Tibial nerve (tissue), 4 donors: ENCODE measurements at places on chromosomes 3 and 15. TPM values are rescaled to one million over a fixed set of nuclear protein-coding genes. Genes with fewer than 3 reads are reported as not detected.

DNA sequence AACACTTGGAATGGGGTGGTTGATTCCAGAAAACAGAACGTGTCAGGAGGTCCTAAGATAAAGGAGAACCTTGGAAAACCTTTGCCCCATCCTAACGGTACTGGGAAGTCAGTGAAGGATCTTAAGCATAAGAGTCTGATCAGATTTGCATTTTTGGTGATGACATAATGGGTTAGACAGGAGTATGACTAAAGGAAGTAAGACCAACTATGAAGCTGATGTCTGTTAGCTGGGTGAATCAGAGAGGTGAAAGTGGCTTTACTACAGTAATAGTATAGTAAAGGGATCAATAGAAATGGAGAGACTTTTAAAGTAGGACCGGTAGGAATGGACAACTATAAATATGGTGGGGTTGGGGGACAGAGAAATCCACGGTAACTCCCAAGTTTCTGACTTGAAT is 12.6 kb downstream of the GTF2A2 start:
- no peak for DNase-seq

The ABHD5 gene
- total RNA-seq: 21.6 TPM

GRCh38 chr3:141431411-141432378 is 55.1 kb upstream of the RASA2 start:
- DNase-seq: no peak

The COL6A5 gene
- total RNA-seq: not detected

The NAALADL2 gene
- total RNA-seq: 10.3 TPM

The GASK1A gene
- 43.0 TPM for total RNA-seq

GRCh38 chr3:194929578-194929960 is 243.9 kb downstream of the FAM43A start:
- no peak for DNase-seq

DNA sequence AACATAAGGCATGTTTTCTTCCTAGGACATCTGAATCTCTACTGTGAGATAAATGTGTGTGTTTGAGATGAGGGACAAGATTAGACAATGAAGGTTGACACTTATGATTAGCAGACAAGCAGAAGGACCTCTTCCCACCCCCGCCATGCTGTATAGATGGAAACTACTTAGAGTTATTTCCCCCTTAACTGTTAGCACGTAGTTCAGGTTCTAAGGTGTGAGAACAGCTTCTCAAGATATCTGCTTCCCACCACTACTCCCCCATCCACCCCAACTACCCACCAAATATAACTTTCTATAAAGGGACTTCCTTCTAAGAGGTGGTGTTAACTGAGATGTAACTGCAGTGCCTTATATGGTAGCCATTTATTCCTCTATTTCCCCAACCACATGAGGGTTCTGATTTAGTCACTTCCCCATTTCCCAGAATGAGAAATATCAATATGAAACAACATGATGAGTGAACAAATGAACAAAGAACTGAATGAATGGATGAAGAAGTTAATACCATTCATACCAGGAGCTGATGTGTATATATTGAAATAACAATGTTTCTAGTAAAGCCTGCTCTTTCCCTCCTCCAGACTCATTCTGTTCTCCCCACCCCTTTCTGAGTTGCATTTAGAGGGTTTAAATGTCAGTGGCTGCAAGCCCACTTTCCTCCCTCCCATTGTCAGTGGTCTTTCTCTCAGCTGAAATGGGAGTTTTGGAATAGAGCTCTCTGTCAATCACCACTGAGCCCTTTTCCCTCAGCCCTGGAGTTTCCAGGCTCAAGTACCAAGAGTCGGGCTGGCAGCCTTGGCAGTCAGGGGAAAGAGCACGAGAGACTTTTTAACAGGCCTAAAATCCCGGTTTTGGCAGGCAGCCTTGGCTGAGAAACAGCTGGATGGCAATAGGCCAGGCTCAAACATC is 7.7 kb upstream of the RFTN1 start:
- DNase-seq: no peak

The FBN1 gene
- 293 TPM for total RNA-seq

The EIF5A2 gene
- 3.6 TPM for total RNA-seq

DNA sequence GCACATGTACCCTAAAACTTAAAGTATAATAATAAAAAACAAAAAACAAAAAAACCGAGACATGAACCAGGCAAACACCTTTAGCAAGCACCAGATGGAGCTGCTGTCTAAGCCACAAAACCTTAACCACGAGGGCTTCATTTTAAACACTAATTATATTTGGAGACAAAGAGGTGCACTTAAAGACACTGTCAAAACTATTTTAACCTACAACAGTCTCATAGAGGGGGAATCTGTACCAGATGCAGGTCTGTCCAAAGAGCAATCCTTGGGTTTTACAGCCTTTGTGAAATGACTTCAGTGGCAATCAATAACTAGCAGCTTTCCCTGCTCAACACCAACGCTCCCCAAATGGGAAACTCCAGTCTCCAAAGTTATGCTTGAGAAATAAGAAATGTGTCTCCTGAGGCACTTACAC is 115.7 kb upstream of the TSPAN3 start:
- DNase-seq: no peak

The ZNF620 gene
- 3.3 TPM for total RNA-seq

DNA sequence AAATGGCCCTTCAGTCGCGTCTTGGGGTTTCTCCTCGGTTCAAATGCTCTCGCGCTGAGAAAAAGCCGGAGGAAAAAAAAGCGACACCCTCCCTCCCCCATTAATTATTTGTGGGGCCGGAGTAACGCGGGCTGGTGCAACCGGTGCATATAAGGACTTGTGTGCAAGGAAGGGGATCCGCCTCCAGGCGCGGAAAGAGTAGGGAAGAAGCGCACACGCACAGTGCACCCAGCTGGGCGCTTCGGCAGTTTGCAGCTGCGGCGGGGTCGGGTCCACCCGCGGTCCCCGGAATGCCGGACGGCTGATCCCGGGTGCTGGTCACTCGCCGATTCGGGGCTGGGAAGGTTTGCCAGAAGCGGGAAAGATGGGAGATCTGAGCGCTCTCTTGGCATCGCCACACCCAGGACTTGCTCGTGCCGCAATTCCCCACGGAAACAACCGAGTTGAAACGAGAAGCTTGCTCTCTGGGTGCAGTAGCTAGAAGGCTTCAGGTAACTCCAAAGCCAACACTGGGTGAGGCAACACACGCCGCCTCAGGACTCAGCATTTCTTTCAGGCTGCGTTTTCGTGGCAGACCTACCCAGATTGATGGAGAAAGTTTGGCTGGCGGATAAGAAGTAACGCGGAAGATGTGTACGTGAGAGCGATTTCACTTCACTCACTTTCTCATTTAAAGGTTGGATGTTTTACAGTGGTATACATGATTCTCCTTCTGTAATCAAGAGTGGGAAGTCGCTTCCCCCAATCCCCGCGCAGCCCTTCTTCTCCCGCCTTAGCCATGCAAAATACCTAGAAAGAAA is 720 bp upstream of the TNIK start:
- peak; percentile 22 for DNase-seq

- no peak for DNase-seq
Measured at GRCh38 chr3:134277066-134277660, 26.5 kb upstream of the RYK start.

DNA sequence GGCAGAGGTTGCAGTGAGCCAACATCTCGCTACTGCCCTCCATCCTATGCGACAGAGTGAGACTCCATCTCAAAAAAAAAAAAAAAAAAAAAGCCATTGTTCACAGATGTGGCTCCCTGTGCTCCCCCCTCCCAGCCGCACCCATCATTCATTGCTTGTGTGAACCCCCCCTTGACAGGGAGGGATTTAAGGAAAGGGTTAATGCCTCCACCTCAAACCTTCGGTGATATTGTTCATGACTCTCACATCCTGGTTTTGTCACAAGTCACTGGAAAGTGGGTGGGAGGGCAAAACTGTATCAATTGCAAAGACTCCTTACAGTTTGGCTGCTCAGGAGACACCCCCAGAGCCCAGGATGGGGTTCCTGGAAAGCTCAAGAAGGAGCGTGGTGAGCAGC is 7.7 kb downstream of the SLC6A6 start:
- DNase-seq: no peak

GRCh38 chr3:116033516-116033915 is 410.2 kb downstream of the GAP43 start:
- no peak for DNase-seq

The OSTN gene
- not detected for total RNA-seq

The C2CD4B gene
- 1.8 TPM for total RNA-seq

DNA sequence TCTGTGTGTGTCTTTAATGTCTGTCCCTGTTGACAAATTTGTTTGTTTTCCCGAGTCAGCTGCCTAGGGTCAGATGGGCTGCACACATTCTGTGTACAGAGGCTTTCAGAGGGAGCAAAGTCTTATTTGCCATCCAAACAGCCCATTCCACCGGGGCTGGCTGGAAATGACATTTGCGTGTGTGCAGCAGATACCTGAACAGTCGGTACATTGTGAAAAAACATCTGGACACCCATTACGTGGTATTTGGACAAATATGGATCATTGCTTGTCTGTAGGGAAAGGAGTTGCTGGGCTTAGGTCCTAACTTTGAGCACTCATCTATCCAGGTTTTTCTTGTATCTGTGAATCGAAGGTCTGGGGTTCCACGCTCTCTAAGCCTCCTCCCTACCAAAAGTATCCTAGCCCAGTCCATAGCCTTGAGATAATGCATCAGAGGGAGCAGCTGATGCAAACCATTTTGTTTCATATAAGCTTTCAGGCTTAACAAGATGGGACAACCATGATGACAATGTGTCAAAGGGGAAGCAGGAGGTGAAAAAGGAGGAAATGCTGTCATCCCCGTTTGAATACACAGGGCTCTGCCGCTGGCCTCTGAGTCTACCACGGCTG is 22.2 kb upstream of the CMTM8 start:
- DNase-seq: no peak

DNA sequence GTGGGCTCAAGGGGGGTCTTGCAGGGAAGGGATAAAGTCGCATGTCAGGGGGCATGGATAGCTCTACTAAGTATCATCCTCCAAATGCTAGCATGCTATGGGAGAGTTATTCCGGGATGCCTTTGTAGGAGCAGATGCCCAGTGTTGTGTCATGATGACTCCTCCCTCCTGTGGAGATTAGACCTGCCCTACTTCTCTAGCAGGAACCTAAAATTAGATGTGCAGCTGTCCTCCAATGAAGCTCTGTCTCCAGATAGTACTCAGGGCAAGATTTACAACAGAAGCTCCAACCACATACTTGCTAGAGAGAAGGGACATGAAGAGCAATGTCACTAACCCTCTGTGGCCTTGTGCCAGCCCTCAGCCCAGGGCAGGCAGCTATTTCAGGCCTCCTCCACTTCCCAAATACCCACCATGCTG is 82.5 kb downstream of the AGBL1 start:
- no peak for DNase-seq

The ROPN1 gene
- not detected for total RNA-seq

DNA sequence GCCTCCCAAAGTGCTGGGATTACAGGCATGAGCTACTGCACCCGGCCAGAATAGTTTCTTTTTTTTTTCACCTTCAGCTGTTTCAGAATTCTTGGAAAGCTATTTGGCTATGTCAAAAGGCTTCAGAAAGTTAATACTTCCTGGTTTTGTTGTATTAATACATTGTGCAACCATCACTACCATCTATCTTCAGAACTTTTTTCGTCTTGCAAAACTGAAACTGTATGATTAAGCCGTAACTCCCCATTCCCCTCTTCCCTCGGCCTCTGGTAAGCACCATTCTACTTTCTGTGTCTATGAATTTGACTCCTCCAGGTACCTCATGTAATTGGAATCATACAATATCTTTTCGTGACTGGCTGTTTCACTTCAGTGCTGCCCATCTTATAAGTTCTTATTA is 5.2 kb upstream of the NOX5 start:
- DNase-seq: no peak

DNA sequence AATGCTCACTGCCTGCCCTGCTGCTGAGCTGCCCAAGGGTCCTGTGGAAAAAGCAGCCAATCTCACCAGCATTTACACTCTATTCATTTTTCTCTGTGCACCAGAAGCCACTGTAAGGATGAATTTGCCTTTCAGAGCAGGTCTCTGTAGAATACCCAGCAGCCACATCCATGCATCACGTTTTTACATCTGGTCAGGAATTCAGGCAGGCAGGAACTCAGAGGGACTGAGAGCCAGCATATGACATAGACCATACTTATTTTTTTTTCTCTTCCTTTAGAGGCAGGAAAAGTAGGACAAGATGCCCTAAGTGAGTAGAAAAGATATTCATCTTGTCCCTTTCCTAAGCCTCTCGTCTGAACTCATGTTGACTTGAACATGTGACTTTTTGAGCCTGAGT is 292.7 kb downstream of the EPHB1 start:
- no peak for DNase-seq

The RBPMS2 gene
- total RNA-seq: 1.7 TPM

GRCh38 chr15:81889485-81889881 is 156.3 kb downstream of the MEX3B start:
- DNase-seq: no peak

The TLR9 gene
- not detected for total RNA-seq

DNA sequence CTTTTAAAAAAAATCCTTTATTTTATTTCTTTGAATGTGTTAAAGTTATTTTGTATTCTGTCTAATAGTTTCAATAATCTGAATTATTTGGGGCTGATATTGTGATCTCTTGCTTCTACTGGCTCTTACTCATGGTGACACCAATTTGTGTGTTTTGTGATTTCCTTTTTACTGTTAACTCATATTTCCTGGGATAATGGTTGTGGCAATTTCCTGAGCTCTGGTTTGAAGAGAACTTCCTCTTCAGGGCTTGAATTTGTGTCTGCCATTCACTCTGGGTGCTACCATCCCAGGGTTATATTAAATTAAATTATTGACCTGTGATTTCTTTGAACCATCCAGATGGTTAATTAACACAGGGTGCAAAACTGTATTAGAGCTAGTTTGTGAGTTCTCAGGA is 60.4 kb upstream of the RNF7 start:
- DNase-seq: no peak

The CCDC39 gene
- total RNA-seq: 0.42 TPM

The ANKRD34C gene
- total RNA-seq: not detected

DNA sequence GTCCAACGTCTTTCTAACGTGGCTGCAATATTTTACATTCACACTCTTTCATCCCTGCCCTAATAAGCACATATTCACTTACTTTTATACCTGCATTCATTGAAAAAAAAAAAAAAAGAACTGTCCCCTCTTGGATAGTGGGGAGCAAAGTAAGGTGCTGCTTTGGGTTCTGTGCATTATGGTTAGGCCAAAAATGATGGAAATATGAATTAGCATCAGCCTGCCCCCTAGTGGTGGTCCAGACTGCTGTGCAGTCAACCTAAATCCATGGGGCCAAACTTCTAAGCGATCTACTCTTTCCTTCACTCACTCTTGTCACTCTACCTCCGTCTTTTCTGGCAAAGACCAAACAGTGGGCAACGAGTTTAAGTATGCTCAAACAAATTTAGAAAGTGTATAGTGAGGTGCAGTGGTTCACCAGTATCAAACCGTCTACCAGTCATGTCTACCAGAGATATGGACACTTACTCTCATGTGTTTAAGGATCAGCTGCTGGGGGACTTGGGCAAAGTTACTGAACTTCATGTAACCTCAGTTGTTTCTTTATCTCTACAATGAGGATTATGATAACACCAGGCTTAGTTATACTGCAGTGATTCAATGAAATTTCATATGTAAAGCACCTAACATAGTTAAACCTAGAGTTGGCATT is 61.5 kb upstream of the GRM7 start:
- no peak for DNase-seq

DNA sequence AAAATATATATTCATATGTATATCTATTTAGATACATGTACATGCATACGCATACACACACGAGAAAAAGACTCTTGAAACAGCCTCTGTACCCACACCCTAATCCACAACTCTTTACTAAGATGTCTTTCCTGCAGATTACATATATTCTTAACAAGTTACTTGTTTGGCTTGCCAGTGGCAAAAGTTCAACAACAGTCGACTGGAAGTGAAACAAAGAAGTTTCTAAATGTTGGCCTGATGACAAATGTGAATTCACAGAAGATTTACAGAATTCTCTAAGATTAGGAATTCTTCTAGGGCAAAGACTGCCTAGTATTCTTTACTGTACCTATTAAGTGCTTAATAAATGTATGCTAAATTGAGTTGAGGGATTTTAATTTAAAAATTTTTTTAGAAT is 116.8 kb downstream of the CDIN1 start:
- DNase-seq: no peak
